Activated CD4-positive, alpha-beta T cell treated with anti-CD3 and anti-CD28 coated beads, Interleukin-2, amount 10 ng/mL, durations not matched to agents 24 days and 14 days (primary cell): ENCODE measurements at places on chromosomes 4 and X.

- DNase-seq = peak; percentile 33
Observed at GRCh38 chr4:185591679-185592141, 56.4 kb upstream of the PDLIM3 start.

GRCh38 chr4:1763550-1764080 is 29.5 kb upstream of the FGFR3 start:
- DNase-seq = no peak

DNA sequence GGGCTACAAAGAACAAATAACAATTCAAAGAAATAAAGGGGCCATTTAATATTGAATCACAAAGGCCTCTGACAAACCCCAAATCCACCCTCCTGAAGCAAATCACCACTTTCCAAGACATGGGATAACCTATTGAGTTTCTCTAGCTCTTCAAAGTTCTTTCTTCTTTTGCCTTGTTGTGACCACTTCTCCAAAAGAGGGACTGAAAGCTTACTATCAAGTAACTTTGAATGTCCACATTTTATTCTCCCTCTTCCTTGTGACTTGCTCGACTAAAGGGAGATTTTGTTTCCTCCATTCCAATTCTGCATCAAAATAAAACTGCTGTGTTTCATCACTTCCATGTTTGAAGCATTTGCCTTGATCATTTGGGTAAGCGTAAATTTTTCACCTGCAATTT is 166.6 kb upstream of the SLC7A11 start:
- DNase-seq = no peak

- no peak for DNase-seq
Observed at GRCh38 chrX:65866773-65867172, 173.1 kb downstream of the VSIG4 start.

GRCh38 chr4:91233164-91233563 is 1070.6 kb upstream of the GRID2 start:
- no peak for DNase-seq

DNA sequence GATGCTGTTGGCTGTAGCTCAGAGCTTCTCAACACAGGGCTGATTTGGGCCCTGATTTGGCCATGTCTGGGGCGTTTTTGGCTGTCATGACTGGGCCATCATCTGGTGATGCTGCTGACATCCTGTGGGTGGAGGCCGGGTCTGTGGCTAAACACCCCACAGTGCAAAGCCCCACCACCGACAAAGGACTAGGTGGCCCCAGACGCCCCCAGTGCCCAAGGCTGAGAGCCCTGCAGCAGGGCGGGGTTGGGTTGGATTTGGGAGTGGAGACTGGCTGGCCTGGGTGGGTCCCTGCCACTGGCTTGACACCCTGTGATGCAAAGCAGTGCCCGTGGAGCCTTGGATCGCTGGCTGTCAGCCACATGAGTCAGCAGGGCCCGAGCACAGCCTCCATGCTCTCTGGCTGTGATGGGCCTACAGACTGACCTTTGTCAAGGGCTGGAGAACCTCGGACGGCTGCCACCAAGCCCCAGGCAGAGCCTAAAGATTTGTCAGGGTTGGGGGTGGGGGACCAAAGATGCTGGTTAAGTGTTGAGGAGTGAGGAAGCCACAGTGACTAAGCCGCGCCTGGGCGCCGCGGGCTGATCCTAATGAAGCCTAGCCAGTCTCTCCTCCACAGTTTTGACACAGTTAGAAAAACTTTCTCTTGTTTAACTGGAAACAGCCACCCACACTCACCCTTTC is 28.3 kb downstream of the CYTL1 start:
- no peak for DNase-seq

- DNase-seq = no peak
Observed at GRCh38 chr4:74167585-74167984, 9.7 kb downstream of the MTHFD2L start.

- DNase-seq = no peak
Observed at GRCh38 chr4:128462103-128462783, 174.6 kb upstream of the PGRMC2 start.

GRCh38 chr4:42399393-42399792 is 2.1 kb downstream of the SHISA3 start:
- DNase-seq = peak; percentile 56

- no peak for DNase-seq
Observed at GRCh38 chrX:137562096-137562495, 3.8 kb upstream of the ZIC3 start.

- DNase-seq = no peak
Observed at GRCh38 chr4:97761445-97762114, 381.7 kb downstream of the STPG2 start.

- peak; percentile 59 for DNase-seq
Observed at GRCh38 chrX:78527263-78527662, 131.9 kb downstream of the RTL3 start.

- DNase-seq = no peak
Observed at GRCh38 chr4:138259824-138260223, 17.7 kb upstream of the SLC7A11 start.

GRCh38 chr4:181604546-181604945 is 638.7 kb upstream of the TENM3 start:
- DNase-seq = no peak

- no peak for DNase-seq
Observed at GRCh38 chr4:8754634-8755589, 116.7 kb downstream of the HMX1 start.

DNA sequence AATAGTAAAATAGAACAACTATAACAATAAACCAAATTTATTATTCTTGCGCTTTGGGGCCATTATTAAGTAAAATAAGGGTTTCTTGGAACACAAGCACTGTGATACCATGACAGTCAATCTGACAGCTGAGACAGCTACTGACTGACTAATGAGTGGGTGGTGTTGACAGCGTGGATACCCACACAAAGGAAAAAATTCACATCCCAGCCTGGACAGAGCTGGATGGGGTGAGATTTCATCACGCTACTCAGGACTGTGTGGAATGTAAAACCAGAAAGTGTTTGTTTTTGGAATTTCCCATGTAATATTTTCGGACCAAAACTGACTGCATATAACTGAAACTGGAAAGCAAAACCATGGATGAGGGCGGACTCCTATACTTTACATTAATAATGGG is 48.8 kb downstream of the IGFBP7 start:
- DNase-seq = no peak

- no peak for DNase-seq
Observed at GRCh38 chr4:5371415-5372190, 320.3 kb downstream of the STK32B start.

GRCh38 chr4:145540235-145540634 is 58.6 kb downstream of the SMAD1 start:
- no peak for DNase-seq

DNA sequence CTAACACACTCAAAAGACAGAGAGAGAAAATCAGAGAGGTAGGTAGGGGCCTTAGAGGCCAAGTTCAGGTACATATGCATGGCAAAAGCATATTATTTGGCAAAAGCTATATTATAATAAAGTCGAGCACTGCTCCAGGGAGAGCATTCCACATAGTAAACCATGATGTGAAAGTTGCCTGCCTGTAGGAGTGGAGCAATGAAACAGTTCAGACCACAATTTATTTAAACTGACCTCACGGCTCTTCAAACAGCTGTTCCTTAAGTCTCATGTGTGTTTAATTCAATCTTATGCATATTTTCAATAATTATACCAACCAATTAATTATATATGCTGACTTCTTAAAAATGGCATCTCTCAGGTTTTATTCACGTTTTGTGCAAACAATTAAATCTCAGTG is 3.3 kb downstream of the RFC1 start:
- DNase-seq = no peak

DNA sequence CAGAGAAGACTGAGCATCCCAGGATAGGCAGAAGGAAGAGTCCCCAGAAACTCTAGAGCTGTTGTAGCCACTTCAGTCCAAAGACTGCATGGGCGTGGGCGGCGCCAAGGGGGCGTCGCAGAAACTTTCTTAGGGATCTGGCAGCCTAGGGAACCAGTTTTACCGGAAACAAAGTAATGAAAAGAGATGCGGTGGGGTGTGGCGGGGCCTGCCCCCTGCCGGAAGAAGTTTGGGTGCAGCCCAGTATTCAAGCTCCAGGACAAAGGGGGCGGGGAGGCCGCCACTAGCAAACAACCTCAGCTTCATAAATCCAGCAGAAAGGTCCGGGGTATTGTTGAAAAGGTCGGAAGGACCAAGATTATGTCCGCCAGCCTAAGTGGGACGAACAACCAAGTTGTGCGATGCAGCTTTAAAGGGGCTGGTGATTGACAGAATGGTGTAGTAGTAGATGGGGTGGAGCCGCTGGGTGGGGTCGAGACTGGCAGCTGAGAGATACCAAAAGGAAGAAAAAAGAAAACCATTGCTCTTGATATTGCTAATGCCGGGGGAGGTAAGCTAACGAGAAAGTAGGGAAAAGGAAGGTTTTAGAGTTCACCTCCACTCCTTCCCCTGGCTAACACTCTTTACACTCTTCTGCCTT is 190.5 kb downstream of the RRAGB start:
- peak; percentile 82 for DNase-seq

DNA sequence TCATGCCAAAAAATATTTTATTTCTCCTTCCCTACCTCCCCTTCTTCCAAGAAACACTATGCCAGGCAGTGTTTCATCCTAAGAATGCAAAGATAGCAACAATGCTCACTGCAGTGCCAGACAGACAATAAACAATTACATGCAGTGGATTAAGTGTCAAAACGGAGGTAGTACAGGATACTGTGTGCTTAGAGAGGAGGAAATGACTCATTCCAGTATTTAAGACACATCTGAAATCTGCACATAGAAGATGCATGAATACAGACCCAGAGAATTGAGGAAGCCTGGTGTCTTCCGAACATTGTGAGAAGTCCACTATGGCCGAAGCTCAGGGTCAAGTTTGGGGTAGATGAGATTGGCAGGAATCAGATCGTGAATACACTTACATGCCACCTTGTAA is 326.4 kb downstream of the PPP3CA start:
- DNase-seq = peak; percentile 77

- DNase-seq = no peak
Observed at GRCh38 chrX:128106630-128107029, 54.4 kb upstream of the ACTRT1 start.

DNA sequence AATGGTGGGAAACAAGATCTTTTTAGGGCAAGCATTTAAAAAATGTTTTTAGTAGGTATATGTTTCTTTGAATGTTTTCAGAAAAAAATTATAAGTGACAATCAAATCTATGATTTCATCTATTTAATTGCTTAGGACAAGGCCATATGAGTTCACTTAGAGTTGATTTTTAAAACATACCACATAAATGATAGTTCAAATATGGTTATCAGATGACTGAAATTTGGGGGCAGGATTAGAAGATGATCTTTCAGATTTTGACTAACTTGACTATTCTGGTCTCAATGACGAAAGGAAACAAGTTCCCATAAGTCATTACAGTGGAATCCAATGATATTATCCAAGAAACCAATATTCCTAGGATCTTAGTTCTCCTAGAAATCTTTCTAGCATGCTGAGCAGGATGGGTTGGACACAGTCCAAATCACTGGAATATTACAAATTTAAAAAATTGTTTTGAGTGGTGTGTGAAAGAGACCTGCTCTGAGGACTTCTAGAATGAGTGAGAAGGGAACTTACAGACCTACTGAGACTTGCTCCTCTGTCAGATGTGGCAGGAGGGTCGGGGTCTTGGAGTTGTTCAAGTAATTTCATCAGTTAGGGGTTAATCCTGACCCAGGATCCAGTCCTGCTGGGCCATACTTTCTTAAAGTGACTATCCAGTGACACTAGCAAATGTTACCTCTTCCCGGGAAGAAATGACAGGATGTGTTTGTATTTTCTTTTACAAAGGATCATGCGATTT is 20.0 kb downstream of the RHOH start:
- DNase-seq = no peak

GRCh38 chrX:107648332-107648731 is 20.0 kb downstream of the PRPS1 start:
- no peak for DNase-seq

DNA sequence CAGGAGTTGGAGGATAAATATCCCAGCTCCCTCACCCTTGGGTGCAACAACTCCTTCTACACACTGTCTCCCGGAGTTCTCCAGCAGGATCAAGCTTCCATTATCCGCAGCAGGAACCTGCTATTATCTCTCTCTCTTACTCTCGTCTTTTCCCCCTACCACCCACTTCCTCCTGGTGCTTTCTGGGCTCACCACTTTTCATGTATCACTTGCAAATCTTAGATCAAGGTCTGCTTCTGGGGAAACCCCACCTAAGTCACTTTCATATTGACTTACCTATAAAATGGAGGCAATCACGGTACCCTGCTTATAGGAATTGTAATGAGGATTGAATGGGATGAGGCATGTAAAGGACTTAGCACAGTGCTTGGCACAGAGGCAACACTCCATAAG is 589.5 kb downstream of the BCOR start:
- peak; percentile 60 for DNase-seq

DNA sequence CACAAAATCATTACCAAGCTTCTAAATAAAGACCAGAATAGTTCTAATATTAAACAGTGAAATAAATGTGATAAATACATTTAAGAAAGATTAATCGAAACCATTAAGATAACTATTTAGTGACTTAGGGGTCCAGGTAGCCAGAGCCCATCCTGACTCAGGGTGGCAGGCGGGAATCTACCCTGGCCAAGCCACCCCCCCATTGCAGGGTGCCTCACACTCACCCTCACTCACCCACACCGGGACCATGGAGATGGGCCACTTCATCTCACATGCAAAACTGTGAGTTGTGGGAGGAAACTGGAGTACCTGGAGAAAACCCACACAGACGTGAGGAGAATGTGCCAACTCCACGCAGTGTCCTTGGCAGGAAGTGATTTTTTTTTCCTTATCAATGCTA is 237.6 kb upstream of the HAND2 start:
- no peak for DNase-seq

DNA sequence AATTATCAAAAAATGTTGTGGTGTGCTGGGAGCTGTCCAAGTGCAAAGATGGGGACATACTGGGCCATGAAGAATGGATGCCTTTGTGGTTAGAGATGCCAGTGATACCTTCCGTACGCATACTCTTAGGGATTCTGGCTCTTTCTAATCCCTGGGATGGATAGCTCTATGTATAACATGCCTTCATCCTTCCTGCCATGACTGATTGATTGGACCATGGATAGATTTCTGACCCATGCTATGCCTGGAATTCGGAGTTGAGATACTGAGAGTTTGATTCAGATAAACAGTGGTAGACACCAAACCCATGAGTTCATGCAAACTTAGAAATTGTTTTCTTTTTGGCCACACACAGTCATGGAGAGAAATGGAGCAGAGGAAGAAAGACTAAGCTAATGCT is 147.2 kb upstream of the WDFY3 start:
- DNase-seq = no peak
